ENCODE measurements at places on chromosomes 12 and 14.

- no peak for DNase-seq
Measured at GRCh38 chr12:48175613-48176416, 7.6 kb upstream of the CCDC184 start.

DNA sequence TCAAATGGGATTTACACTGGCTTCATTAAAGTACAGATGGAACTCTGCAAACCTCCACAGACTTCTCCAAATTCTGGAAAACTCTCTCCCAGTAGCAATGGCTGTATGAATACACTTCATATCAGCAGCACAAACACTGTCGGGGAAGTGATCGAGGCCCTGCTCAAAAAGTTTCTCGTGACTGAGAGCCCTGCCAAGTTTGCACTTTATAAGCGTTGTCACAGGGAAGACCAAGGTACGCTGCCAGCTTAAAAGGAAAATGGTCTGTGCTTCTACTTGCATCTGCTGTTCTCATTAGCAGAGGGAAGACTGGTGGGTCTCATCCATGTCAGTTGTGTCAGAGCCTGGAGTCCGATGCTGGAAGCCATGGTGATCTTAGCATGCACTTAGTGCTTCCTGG lies 71.0 kb downstream of the GNS start:
- no peak for DNase-seq

- DNase-seq = no peak
Measured at GRCh38 chr14:72033365-72033764, 101.1 kb downstream of the RGS6 start.

GRCh38 chr14:70935135-70935534 lies 27.9 kb downstream of the PCNX1 start:
- no peak for DNase-seq

DNA sequence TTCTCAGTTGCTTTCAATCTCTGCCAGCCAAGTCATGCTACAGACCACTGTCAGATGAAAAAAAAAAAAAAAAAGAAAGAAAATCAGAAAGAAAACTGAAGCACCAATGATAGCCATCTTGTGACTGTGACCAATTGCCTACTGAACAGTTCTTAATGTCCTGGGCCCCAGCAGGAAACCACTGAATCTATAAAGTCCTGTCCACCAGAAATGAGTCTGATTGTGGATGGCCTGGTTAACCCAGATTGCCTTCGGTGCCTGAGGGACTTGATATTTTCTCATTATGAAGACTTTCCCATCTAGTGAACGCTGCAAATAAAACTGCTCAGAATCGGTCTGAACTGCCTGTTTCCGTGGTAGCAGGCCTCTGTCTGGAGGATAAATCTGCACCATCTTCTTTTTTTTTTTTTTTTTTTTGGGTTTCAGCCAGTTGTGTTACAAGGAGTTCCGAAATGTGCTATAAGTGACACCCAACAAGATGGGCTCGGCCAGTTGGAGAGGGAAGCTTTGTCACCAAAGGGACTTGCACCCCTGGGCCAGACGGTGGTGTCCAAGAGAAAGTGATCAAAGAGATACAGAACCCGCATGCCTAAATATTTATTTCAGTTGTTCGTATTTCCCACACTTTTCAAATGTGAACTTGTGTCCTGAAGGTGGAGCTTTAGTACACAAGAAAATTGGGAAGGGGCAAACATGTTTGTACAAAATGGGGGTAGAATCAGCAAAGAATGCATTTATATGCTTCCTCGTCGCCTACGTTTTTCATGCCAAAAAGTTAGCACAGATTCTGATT lies 3.0 kb upstream of the PLXNC1 start:
- peak; percentile 6 for DNase-seq

GRCh38 chr12:76680940-76681339 lies 83.0 kb upstream of the ZDHHC17 start:
- no peak for DNase-seq

GRCh38 chr14:92607702-92608429 lies 94.3 kb downstream of the RIN3 start:
- DNase-seq = no peak

- DNase-seq = no peak
Measured at GRCh38 chr14:35405304-35405996, 901 bp upstream of the NFKBIA start.

GRCh38 chr12:65907513-65907912 lies 83.2 kb downstream of the HMGA2 start:
- DNase-seq = no peak

DNA sequence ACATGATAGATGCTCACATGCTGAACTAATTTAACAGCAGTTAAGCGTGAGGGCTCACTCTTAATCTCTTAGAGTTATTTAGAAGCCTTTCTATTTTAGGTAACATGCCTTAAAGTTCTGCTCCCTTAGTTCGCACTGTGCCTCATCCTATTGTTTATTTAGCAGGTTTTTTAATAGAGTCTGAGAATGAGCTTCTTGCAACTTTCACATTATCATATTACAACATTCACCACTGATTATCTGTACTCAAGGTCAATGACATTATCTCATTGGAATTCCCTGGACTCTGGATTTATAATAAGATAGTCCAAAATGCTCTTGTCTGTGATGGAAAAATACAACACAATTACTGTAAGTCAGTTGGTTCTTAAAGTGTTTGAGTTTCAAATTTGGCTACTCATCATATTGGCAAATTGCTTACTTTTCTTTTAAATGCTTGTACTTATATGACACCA lies 183.6 kb upstream of the SLC38A2 start:
- DNase-seq = no peak

DNA sequence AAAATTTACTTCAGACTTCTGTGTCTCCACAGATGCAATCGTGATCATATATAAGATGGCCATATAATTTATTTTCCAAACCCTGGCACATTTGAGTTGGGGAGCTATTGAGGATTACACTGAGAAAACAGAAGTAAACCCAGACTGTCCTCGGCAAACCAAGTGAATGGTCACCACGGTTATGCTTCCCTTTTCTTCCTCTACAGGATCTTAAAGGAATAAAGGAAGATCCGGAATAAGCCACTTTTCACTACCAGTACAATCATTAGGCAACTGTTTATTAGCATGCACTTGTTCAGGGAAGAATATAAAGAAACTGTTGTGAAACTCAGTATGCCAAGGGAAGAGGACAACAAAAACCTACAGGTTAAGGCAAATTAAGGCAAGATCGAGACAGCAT lies 27.6 kb downstream of the SBNO1 start:
- DNase-seq = no peak

DNA sequence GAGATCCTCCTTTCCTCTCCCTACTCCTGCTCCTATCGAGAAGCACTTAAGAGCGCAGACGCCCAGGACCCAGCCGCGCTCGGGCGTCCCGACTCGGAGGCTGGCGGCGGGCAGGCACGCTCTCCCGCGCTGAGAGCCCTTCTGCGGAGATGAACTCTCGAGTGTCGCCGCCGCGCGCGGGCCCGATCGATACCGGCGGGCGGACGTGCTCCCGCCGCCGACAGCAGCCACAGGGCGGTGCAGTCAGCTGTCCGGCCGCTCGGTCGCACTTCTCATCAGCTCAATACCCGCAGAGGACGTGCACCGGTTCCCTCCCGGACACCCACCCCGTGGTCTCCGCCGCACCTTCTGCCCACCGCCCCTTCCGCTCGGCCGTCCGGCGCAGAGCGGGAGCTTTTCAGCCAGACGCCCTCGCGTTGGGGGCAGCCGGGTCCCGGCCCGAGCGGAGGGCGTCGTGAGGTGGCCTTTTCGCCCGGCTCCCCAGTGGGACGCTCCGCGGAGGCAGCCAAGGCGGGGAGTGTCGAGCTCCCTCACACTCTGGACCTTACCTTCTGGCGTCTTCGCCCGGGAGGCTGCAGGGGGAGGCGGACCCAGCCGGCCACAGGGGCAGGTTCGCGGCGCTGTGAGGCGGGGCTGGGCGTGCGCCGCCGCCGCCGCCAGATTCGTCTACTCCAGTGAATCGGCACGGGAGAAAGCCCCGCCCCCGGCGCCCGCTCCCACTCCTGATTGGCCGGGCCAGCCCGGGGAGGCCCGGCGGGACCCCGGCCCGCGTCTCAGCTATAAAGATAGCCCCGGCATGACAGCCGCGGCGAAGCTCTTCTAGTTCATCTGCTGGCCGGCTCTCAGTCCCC lies at the start of gene INSM2:
Gene INSM2 (plus strand): TSS at position 808 of the 851 bp plus-strand sequence. CDS start 89 bp downstream, outside the sequence.
- DNase-seq = no peak

- no peak for DNase-seq
Measured at GRCh38 chr12:107439026-107439738, 246.4 kb upstream of the PWP1 start.

- no peak for DNase-seq
Measured at GRCh38 chr12:27284751-27285150, 40.7 kb downstream of the STK38L start.

DNA sequence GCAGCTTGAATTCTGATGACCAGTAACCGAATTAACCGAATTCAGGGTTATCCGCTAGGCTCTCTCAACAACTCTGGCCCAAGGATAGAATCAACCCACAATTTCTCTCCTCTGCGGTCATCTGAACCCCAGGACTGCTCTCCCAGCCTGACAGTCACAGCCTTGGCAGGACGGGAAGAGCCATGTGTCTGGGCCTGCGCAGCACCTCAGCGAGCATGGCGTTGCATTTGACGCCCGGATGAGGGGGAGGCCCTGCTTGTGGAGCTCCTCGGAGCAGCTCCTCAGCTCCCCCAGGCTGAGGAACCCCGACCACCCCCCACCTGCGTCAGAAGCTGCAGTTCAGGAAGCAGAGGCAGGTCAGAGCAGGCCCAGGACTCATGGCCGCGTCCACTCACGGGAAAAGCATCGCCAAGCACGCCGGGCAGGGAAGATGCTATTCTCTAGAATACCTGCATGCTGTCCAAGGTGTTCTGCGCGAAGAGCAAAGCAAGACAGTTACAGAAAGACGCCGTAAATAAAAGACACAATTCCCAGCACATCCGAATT lies 131.1 kb downstream of the PIWIL1 start:
- DNase-seq = no peak

GRCh38 chr14:60079723-60080122 lies 12.0 kb upstream of the PCNX4 start:
- DNase-seq = no peak

DNA sequence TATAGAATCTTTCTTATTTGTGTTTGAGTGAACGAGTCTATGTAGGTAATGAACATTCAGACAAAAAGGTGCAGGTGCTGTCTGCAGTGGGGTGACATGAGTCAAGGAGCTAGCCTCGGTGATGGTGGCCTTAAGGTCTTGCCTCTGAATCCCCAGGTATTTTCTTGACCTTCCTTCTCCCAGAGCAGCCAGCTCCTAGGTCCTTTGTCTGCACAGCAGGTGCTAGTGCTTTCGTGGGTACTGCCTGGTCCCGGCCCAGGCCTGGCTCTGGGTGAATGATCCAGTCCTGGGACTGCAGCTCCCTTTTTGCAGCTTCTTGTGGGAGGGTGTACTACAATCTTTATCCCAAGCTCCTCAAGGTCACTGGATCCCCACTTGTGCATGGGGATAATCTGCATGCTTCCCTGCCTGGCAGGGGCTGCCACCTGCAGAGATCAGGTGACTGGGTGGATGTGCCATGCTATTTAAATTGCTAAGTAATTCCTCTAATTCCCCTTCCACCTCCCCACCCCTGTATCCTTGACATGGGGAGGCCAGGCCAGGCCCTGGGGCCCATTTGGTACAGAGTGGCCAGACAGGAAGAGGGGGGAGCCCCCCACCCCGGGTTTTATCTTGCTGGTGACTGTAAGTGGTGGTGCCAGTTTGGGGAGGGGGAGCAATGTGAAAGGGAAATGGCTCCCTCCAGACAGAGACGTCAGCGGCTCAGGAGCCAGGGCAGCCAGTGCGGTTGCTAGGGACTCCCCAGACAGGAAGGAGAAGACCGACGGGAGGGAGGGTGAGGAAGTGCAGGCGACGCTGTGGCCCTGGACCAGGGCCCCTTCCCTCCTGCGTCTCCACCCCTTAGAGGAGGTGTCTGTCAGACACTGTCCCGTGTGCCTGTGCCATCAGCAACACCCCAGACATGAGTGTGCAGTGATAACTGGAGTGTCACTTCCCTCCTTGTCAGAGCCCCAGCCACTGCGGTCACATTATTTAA lies 6.7 kb downstream of the VASH1 start:
- DNase-seq = no peak

GRCh38 chr14:92632546-92633273 lies 115.7 kb downstream of the LGMN start:
- DNase-seq = no peak

DNA sequence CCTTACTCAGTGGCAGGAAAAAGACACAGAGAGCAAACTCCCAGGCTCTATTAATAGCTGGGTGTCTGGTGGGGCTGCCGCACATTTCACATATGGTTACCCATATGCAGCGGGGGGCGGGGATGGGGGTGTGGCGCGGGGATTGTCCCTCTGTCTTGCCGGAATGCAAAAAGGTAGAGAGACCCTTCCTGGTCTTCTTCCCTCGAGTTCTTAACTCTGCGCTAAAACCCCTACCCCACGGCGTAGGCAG lies 1.7 kb downstream of the PRMT8 start:
- DNase-seq = no peak

- DNase-seq = no peak
Measured at GRCh38 chr12:10170216-10170615, 1.7 kb downstream of the OLR1 start.

- DNase-seq = no peak
Measured at GRCh38 chr12:88982694-88983093, 369.6 kb downstream of the DUSP6 start.

DNA sequence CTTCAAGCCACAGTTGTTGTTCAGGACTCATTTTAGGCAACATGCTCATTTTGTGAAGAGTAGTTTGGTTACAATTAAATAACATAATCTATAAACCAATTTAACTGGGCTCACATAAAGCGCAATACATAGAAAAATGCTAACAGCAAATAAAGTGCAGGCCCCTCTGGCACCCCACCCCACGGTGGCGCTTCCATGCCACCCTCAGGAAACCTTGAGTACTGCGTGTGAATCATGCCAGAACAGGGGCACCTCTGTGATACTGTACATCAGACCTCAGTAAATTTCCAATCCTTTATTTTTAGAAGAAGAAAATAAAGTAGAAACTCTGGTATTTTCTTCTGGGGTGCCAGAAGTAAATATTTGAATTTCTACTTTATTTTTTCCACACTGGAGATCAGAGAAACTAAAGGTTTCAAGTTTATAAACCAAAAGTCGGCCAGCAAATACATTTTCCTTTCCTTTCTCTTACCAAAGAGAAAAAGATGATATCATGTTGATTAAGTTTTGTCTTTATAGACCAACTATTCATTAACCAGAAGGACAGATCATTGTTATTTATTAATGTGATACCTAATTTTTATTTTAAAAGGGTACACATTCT lies 316.8 kb downstream of the PAWR start:
- no peak for DNase-seq

GRCh38 chr14:104871656-104872468 lies 6.8 kb downstream of the CEP170B start:
- DNase-seq = no peak

GRCh38 chr12:64065881-64066451 lies 156.1 kb downstream of the KICS2 start:
- DNase-seq = no peak

- no peak for DNase-seq
Measured at GRCh38 chr12:28583701-28584261, 393.5 kb downstream of the CCDC91 start.

GRCh38 chr12:6840761-6841515 lies at the start of gene GNB3:
Gene GNB3 (plus strand): TSS chr12:6840925. CDS start chr12:6841288, 363 bp downstream.
- DNase-seq = no peak

GRCh38 chr14:37090026-37090425 lies 82.4 kb downstream of the SLC25A21 start:
- DNase-seq = no peak

- no peak for DNase-seq
Measured at GRCh38 chr12:124709722-124710687, 142.6 kb upstream of the NCOR2 start.

- no peak for DNase-seq
Measured at GRCh38 chr14:50524060-50524459, 8.3 kb downstream of the MAP4K5 start.
